PC-9 (cell line): ENCODE measurements at places on chromosomes 5 and 9.

DNA sequence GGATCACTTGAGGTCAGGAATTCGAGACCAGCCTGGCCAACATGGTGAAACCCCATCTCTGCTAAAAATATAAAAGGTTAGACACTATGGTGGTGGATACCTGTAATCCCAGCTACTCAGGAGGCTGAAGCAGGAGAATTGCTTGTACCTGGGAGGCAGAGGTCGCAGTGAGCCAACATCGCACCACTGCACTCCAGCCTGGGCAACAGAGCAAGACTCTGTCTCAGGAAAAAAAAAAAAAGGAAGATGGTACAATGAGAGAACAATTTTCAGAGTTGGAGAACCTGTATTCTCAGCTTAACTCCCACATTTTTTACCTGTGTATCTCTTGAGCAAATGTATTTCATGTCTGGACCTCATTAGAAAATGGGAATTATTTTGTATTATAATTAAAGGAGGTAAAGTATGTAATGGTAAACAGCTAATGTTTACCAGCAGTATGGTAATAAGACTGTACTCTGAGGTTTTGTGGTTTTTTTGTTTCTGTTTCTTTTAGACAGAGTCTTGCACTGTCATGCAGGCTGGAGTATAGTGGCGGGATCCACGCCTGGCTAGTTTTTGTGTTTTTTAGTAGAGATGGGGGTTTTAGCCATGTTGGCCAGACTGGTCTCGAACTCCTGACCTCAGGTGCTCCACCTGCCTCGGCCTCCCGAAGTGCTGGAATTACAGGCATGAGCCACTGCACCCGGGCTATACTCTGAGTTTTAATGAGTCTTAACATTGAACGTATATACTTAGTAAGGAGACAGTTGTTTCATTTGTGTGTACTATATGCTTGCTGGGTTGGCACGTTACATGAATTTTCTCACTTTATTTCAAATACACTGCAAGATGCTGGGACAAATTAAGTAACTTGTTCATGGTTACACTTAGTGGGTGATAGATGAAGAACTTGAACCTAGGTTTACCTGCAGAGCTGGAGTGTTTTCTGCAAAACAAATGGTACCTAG is 16.2 kb downstream of the UHRF2 start:
- no peak for DNase-seq

- DNase-seq = no peak
Measured at GRCh38 chr5:15785531-15785981, 285.6 kb downstream of the FBXL7 start.

GRCh38 chr9:134381671-134382516 is 55.6 kb downstream of the RXRA start:
- no peak for DNase-seq

DNA sequence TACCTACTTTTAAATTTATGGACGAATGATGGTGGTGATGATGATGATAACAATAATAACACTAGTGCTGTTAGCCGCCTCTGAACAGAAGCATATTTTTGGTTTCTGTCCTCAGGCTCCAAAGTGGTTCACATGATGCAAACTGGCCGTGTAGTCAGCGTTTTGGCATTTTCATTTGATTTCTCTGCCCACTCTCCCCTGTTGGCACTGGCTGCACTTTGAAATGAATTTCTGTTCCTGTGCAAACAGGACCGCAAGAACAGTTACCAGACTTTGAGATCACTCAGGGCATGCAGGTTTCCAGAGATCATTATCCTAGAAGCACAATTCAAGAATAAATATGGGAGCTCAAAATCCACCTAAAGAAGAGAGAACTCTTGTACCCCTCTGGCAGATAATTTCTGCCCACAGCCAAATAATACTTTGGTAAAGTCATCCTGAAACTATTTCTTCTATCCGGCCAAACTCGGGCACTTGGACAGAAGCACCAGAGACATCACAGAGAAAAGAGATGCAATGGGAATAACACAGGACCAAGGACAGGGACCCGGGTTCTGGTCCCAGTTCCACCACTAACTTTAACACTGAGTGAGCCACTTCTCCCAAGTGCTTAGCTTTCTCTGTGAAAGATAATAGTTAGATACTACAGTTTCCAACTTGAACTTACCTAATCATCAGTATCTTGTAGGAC is 201.7 kb upstream of the PTGER4 start:
- peak; percentile 63 for DNase-seq
